ENCODE measurements at places on chromosomes 7 and 10.

GRCh38 chr10:80477813-80478212, 23.7 kb downstream of the TSPAN14 start:
- DNase-seq: no peak

GRCh38 chr7:78620920-78621319, 822.3 kb downstream of the PHTF2 start:
- peak; percentile 27 for DNase-seq

GRCh38 chr10:132429281-132430230, 32.6 kb downstream of the PWWP2B start:
- DNase-seq: no peak

- DNase-seq: no peak
Measured at GRCh38 chr7:39075210-39075609, 97.5 kb downstream of the POU6F2 start.

DNA sequence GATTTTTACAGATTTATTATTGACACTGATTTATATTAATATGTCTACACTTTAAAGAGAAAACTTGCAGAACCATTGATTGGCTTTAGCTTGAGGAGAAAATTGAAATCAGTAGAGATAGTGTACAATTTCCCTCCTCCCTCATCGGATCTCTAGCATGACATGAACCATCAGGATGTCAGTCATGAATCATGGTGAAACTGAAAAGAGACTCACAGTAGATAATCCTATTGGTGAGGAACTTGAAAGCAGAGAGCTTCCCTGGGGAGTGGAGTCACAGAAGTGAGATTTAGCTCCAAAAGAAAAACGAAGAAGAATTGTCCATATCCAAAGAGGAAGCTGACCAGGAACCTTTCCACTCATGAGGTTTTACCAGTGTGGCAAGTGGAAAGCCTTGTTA, 346.8 kb downstream of the ABCA13 start:
- DNase-seq: no peak

GRCh38 chr10:34687434-34688210, 127.5 kb downstream of the PARD3 start:
- no peak for DNase-seq

- DNase-seq: no peak
Measured at GRCh38 chr7:132492823-132493445, 83.3 kb downstream of the PLXNA4 start.

DNA sequence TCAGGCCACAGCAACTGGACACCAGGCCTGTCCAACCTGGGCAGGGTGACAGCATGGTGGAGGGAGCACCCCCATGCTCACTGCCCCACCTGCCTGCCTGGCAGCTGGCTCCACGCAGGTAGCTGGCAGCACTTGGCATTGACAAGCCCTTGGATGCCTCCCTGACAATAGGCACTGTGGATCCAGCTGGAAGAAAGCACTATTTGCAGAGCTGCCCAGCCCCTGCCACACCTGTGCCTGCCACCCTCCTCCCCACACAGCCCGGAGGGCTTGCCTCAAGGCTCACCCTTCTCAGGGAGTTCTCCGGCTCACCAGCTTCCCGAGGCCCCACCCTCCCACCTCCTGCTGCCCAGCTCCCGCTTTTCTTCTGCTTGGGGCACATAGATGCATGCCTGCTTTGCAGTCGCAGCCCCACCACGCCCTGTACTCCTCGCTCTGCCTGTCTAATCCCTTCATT, 160.1 kb downstream of the NEURL1 start:
- no peak for DNase-seq

- no peak for DNase-seq
Measured at GRCh38 chr7:47583739-47584535, 2.0 kb upstream of the TNS3 start.

DNA sequence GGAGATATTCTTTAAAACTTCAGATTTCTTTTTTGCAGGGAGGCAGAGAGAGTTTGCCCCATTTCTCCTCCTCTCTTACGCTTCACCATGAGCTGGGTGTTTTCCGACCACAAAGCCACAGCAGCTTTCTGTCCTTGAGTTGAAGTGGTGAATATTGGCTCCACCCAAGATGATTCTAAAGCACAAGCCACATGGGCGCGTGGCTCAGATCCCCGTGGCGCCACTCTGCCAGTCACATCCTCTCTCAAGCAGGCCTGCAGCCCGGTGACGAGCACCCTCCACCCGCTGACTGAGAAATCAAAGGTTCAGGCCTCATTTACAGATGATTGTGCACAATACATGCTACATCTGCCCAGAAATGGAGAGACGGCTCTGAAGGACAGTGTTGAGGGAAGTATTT, 27.6 kb upstream of the RNF32 start:
- no peak for DNase-seq

- no peak for DNase-seq
Measured at GRCh38 chr10:17685233-17685840, 41.4 kb downstream of the STAM start.

DNA sequence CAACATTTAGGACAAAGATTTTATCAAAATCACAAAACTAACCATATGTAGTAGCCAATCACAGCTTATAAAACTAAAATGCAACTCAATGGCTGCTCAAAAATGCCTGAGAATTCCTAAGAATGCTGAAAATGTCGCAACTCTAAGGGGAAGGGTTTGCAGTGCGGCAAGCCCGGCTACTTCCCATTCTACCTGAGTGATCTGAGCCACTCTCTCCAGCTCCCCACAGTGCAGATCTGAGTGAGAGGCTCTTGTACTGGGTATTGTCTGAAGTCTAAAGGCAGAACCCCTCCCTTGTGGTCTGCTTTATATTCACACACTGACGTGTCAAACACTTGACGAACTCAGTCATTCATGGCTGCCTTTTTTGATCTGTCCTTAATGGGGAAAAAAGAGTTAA, 28.9 kb downstream of the RAB11FIP2 start:
- no peak for DNase-seq

DNA sequence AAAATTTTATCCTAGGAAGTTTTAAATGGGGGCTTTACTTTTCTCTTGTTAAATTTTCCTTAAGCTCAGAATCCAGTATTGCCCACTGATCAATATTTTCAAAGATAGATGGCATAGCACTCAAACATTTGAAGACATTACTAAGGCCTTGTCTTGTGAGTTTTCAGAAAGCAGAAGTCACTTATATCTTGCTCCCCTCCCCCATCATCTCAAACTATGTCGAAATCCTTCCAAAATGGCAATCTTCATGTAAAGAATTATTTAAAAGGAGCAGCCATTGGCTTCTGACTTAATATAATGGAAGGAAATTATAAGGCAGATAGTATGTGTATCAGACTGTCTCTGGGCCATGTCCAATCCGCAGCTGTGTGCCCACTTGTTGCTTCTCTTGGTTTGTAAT, 553.5 kb upstream of the C7orf33 start:
- DNase-seq: no peak

- no peak for DNase-seq
Measured at GRCh38 chr7:55172161-55172560, 153.3 kb downstream of the EGFR start.

DNA sequence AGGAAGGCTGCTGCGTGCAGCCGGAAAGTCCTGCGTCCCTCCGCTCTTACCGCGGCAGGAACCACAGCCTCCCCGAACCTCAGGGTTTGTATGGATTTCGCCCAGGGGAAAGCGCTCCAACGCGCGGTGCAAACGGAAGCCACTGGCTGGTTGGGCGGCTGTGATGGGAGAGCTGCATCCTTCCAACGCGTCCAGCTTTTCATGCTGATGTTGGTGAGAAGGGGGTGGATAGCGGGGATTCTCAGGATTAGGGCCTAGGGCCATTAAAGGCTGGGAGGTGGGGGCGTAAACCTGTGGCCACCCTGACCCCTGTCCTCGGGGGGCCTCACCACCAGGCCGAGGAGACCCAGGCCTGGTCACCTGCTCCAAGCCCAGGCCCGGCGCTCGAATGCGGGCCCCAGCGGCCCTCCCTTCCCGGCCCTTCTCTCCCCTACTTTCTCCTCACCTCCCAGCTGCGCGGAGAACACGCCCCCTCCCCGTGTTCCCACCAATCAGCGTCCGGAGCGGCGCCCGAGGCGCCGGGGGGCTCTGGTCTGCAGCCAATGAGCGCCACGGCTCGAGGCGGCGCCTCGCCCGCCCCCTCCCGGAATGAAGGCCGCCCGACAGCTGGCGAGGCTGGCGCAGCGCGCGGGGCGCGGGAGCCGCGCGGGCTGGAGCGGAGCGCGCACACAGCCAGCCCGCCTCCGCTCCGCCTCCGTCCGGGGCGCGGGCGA, 458 bp upstream of the NANOS1 start:
- DNase-seq: peak; percentile 92

- no peak for DNase-seq
Measured at GRCh38 chr10:106757521-106757920, 407.0 kb downstream of the SORCS1 start.

DNA sequence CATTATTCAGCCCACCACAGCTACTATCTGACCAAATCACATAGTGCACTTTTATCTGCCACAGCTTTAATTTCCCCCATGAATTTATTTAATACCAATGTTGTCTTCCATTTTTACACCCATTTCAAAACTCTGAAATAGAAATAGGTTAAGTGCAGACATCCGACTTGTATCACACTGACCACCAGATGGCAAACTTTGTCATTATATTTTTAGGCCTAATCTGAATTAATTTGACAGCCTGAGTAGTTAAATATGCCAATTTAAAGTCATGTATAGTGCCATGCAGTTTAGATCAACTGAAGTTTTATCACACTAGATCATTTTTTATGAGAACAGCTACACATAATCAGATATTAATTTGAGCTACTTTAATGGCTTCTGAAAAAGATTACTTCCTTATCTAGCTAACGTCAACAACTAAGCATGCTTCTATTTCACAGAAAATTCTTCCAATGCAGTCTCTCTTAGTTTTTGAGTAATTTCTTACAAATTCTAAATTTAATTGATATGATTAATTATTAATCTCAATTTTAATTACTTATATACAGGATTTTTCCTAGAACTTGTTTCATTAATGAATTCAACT, 566.4 kb downstream of the GFRA1 start:
- DNase-seq: peak; percentile 51

DNA sequence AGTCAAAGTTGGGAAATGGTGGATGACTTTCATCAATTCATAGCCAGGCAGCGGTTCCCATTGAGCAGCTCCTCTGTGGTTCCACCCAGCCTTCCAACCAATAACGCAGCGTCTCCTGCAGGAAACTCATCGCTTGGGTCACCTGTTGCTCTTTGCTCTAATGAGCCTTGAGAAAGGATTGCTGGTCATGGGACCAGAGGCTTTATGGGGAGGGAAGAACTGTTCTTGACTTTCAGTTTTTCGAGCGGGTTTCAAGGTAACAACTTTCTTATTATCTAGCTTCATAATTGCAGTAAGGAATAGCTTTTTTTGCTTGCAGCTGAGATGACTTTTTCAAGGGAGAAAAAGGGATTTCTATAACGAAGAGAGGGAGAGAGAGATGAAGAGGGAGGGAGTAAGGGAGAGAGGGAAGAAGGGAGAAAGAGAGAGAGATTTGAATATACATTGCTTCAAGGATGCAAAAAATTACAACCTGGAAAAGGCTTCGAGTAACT, 405 bp upstream of the ENTPD1 start:
- DNase-seq: no peak

GRCh38 chr10:63633677-63634487, 112.7 kb downstream of the REEP3 start:
- peak; percentile 18 for DNase-seq

DNA sequence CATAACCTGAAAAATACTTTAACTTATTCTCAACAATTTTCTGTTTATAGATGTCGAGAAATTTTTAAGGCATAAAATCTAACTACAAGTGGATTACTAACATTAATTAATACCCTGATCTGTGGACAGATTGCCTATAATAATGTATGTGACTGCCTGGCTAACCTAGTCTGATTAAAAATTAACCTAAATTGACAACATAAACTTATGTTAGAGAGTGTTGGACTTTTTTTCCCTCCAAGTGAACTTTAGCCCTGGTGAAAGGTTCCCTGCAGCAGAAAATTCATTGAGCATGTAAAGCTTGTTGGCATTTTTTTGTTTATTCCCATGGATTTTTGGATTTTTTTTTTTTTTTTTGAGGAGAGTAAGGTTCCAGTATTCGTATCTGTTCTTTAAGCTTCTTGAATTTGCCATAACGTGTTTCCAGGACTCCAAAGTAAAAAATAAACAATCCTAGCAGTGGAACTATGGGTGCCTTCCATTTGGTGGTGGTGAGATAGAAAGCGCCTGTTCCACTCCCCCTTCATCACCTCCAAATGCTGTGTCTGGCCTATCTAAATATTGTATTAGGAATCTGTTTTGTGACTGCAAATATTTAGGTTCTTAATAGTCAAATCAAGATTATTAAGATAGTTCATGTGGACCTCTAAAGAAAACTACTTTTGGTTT, 36.1 kb downstream of the NET1 start:
- no peak for DNase-seq

DNA sequence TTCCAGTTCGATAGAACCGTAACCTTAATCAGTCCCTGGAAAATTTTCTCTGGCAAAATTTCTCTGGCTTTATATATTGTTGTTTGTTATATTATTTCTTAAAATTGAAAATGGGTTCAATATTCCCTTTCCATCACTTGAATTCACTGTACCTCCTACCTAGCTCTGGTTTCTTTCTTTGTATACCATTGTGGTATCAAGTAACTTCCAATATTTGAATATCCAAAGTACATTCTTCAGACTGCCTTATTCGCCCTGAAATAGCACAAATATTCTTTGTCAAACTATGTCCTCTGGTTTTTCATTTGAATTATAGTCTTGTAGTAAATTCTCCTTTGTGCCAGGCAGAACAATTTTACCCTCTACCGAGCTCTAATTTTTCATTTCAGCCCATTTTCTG, 541.6 kb downstream of the REEP3 start:
- DNase-seq: no peak

- peak; percentile 27 for DNase-seq
Measured at GRCh38 chr10:112376396-112376790, 2.5 kb downstream of the ACSL5 start.

DNA sequence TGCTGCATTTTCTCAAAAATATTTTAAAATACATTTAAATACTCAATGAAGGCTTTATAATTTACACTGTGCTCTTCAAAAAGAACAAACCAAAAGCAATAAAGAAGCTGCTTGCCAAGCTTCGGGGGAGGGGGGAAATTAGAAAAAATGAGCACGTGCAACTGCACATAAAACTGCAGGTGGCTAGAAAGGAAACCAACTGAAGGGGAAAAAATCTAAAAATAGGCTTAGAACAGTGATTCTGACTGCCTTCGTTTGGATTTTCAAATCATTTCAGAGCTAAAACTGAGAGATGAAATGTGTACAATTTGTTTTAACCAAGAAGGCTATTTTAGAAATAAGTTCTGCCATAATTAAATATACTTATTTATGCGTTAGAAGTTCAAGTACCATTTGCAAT, 61.4 kb downstream of the ABI1 start:
- peak; percentile 96 for DNase-seq

Measured in NAMALWA (cell line).